ENCODE measurements at places on chromosomes 1 and 21.

DNA sequence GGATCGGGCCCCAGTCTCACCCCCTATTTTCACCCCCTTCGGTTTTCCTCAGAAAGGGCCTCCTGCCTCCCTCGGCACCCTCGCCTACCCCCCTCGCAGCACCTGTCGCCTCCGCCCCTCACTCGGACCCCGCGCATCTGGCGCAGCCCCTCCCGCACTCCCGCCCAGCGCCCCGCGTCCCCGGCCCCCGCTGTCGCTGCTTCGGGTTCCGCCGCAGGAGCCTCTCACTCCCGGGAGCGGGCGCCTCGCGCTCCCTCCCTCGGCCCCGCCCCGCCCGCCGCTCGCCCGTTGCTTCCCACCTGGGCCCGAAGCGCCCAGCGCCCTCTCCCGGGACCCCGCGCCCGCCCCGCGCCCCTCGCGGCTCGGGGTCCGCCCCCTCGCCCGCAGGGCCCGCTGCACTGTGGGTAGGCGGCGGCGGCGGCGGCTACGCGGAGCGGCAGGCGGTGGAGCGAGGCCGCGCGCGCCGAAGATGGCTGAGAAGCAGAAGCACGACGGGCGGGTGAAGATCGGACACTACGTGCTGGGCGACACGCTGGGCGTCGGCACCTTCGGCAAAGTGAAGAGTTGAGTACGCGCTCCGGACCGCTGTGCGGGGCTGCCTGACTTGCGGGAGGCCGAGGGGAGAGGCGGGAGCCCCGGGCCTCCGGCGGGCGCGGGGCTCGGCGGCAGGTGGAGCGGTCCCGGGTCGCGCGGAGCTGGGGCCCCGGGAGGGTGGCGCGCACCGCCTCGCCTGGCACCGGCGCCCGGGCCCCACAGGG, at the start of gene PRKAA2:
PRKAA2 (plus strand) TSS at position 396 of the 758 bp plus-strand sequence; CDS start at position 470, 74 bp downstream.
- no peak for DNase-seq

DNA sequence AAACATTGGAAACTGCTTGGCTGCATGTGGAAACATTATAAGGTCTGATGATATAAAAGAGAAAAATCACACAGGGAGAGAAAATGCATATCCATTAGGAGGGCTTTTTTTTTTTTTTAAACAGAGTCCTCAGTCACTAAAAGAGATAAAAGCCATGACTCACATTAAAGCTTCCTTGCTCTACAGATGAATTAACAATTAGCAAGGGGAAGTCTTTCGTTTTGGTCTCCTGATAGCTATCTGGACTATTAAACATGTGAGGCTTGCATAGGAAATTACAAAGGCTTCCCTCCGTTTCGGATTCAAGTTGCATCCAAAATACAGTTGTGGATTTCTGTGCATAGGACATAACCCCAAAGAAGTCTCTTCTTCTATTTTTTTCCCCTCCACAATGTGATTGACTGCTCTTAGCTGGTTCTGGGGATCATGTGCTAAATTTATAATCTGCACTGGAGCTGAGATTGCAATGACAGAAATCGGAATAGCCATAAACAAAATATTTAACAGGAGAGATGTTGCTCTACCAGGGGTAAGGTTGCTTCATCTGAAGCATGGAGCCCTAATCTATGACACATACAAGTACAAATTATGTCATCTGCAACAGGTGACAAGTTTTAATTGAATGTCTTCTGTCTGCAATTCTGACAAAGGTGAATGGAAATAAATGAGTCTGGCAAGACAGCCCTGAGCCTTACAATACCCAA, 146.8 kb downstream of the ESRRG start:
- no peak for DNase-seq

GRCh38 chr1:60149251-60149650, 75.7 kb upstream of the C1orf87 start:
- DNase-seq = peak; percentile 17

DNA sequence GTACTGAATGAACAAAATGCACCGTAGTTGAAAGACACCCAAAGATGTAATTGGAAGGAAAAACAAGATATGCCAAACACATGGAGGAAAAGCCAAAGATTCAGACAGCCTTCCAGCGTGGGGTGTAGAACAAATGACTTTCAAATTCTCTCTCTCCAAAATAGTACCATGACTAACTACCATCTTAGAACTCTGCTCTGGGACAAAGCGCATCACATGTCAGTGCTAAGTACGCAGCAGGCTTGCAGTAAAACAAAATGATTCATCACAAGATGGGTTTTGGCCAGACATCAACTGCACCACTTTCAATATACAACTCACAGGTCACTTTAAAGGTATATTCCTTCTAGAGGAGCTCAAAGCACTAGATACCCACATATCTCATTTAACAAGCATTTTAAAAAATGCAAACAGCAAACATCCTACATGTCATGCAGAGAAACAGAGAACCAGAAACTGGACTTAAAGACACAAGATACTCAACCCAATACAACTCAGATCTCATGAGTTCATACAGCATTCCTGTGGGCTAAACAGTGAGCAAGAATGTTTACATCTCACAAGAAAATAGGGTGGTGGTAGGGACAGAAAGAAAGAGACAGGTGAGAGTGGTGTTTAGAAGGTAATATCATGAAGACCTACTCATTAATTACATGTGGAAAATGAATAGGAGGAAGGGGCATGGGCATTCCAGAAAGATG, 75.7 kb downstream of the BCAR3 start:
- DNase-seq = peak; percentile 93

DNA sequence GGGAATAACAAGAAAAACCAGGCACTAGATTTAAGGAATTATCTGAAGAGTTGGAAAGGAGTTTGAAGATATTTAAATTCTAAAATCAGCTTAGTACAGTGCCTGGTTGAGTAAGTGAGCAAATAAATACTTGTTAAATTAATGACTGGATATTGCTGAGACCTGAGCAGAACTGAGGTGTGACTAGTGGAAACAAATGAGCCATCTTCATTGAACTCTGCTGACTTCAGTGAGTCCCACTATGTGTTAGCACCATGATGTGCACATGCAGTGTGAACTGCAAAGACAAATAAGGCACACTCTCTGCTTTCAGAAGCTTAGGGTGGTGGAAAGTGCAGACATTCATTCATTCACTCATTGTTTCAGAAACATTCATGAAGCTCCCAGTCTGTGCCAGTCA, 48.7 kb downstream of the ELAPOR1 start:
- DNase-seq = no peak

DNA sequence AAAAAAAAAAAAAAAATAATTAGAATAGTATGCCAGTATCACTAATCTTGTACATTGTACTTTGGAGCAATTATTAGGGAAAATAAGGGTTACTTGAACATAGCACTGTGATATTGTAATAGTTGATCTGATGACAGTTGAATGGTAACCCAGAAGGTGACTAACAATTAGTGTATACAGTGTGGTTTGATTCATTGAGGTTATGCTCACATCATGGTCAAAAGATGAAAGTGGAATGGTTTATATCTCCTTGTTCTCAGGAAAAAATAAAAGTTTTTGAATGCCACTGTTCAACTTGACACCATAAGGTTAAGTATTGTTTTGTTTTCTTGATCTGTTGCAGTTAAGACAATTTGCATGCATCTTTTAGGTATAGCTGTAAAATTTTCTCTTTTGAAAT, 87.0 kb downstream of the GPR52 start:
- peak; percentile 69 for DNase-seq

- DNase-seq = no peak
Observed at GRCh38 chr1:6070450-6070974, 24.8 kb downstream of the KCNAB2 start.

GRCh38 chr1:10515301-10515975, 40.7 kb downstream of the PEX14 start:
- peak; percentile 67 for DNase-seq

DNA sequence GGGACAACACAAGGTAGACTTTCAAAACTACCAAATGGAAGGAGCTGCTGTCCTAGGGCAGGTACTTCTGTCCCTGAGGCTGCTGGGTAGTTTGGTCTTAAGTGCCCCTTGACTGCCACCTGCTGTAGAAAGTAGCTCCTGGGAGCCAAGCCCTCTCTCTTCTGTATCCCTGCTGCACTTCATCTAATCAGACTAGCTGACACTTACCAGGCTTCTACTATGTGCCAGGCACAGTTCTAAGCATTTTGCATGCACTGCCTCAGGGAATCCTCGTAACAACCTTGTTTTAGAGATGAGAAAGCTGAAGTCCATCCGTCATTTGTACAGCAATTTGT, 15.9 kb upstream of the SRSF4 start:
- DNase-seq = peak; percentile 62

GRCh38 chr1:205810448-205811157, 2.4 kb downstream of the SLC41A1 start:
- no peak for DNase-seq

DNA sequence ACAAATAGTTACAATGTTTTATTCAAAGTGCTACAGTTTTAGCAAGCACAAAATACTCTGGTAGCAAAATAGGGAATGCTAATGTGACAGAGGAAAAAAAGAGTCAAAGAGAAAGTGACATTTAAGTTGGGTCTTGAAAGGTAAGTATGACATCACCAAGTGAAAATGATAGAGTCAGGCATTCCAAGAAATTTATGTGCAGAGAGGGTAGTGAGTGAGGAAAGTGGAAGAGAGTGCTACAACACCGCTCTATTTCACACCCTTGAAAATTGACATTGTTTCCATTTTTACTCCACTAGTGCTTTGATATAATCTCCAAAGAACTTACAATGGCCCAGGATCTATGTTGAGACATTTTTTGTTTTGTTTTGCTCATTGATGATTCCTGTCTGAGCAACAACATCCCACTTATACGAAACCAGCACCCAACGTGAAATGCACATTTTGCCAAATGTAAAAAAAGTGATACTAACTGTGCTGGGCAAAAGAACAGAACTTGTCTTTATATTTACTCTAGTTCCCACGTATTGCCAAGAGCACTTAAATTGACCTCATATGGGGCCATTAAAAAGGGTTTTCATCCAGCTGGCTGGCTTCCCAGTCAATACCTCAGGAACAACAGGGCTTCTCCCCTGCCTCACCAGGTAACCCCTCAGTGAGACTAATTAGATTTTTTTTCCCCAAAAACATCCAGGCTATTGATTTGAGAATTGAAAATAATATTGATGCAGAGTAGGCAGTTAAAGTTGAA, 206.3 kb upstream of the NR5A2 start:
- peak; percentile 12 for DNase-seq

- DNase-seq = no peak
Observed at GRCh38 chr21:33843216-33843615, 72.4 kb downstream of the ATP5PO start.

DNA sequence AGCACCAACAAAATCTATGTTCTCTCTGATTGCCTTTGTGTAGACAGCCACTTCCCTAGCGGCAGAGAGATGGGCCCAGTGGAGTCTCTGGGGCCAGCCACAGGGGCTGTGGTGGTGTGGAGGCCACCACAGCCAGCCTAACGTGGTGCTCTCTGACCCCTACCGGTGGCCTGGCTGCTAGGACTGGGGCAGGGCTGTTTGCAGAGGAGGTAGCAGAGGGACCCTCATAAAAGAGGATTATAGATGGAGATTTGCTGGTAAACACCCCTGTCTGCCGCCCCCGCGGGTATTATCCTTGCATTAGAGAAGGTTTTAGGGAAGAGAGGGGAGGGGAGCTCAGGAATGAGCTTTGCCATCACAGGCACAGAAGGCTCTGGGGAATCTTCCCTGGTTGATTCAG, 310.3 kb upstream of the VAMP3 start:
- no peak for DNase-seq

GRCh38 chr1:22704440-22705067, 6.1 kb upstream of the EPHB2 start:
- peak; percentile 75 for DNase-seq

GRCh38 chr1:182998482-182998881, 24.7 kb upstream of the LAMC1 start:
- DNase-seq = peak; percentile 71

- DNase-seq = no peak
Observed at GRCh38 chr1:208748387-208749165, 504.4 kb upstream of the PLXNA2 start.

GRCh38 chr1:238177960-238178645, 287.4 kb upstream of the ZP4 start:
- peak; percentile 37 for DNase-seq

DNA sequence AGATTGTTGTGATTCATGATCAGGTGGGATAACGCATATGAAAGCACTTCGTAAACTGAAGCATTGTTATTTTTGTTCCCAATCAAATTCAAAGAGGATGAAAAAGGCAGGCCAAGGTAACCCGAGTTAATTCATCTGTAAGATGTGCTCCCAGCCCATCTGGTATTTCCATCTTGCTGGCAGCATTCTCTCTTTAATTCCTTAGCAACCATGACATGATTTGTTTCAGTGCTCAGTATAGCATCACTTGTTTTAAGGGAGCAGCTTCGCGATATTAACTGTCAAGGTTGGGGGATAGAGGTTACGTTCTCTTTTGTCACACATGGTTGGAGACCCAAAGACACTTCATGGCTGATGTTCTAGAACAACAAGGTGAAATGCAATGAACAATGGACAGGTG, 6.4 kb downstream of the TSPAN2 start:
- DNase-seq = no peak

- DNase-seq = no peak
Observed at GRCh38 chr1:54583871-54584270, 35.8 kb downstream of the ACOT11 start.

GRCh38 chr1:27873671-27874384, 1.5 kb downstream of the THEMIS2 start:
- no peak for DNase-seq

GRCh38 chr1:108831225-108831624, 25.7 kb downstream of the AKNAD1 start:
- peak; percentile 47 for DNase-seq

GRCh38 chr1:191695865-191696264, 462.4 kb upstream of the RGS18 start:
- no peak for DNase-seq

- no peak for DNase-seq
Observed at GRCh38 chr1:207808911-207809555, 57.2 kb downstream of the CD46 start.

DNA sequence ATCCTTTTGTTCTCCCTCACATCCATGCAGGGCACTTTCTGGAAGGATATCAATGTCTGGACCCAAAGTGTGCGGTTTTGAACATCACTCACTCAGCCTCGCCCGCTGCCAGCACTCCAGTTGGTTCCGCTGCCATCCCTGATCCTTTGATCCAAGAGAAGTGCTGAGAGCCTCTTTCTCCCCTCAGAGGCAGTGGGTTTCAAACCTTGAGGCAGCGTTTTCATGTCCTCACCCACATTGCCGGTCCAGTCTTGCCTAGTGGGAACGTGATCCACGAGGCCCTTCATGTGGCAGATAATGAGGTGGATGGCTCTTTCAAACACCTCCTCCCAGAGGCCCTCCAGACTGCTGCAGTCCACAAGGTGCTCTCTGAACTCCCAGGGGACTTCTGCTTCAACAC, 122.2 kb downstream of the ACTL8 start:
- DNase-seq = no peak

DNA sequence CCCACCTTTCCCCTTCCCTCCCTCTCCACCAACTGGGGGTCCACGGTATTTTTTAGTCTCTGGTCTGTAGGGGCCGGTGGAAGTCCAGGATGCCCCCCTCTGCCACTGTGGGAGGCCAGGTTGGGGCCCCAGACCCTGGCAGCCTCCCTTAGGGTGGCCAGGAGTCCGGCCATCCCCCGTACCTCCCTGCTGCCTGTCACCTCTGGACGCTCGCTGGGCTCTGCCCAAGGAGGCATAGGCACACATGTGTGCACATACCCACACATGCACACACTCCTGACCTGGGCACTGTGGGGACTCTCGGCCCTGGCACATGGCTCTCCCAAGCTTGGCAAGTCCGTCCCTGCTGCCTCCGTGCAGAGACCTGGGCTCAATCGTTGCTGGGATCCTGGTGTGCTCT, 53.0 kb downstream of the DISP3 start:
- DNase-seq = no peak

- DNase-seq = no peak
Observed at GRCh38 chr1:84569216-84569615, 5.0 kb downstream of the CTBS start.

GRCh38 chr1:173295995-173296394, 88.9 kb upstream of the TNFSF4 start:
- peak; percentile 37 for DNase-seq
